ENCODE measurements at places on chromosomes 16 and 17. TPM values are rescaled to one million over a fixed set of nuclear protein-coding genes. Genes with fewer than 3 reads are reported as not detected.
A peak's percentile ranks its signal among the peaks of the same experiment; 100 is the strongest.

NHLRC4 gene
- total RNA-seq: 2.3 TPM

OR1A1 gene
- total RNA-seq: not detected

KRT28 gene
- not detected for total RNA-seq

DNA sequence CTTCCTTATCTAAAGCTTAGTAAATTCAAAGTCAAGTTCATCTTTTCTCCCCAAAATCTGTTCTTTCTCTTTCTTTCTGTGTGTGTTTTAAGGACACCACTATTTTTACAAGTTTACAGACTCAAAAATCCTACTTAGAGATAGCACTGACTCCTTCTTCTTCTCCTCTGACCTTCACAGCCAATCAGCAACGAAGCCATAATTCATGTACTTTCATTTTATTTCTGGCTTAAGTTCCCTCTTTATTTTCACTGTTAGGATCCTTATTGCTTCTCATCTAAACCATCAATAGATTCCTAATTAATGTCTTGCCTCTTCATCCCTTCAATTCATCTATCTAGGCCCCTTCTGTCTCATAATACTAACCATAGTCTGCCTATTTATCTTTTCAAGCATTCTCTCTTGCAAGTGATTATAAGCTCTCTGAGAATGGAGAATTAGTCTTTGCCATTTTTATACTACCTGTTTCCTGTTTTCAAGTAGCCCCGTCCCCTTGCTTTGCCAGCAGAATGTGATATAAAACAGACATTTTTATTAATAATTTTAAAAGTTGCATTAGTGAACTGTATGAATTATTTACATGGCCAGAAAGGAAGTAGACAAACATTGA is 27.0 kb downstream of the CDC27 start:
- DNase-seq: no peak

- no peak for DNase-seq
Observed at GRCh38 chr16:23999663-24000062, 163.9 kb downstream of the PRKCB start.

GRCh38 chr16:56415875-56416274 is 9.5 kb downstream of the AMFR start:
- no peak for DNase-seq

GRCh38 chr16:31489616-31490584 is 7.0 kb downstream of the SLC5A2 start:
- no peak for DNase-seq

DNA sequence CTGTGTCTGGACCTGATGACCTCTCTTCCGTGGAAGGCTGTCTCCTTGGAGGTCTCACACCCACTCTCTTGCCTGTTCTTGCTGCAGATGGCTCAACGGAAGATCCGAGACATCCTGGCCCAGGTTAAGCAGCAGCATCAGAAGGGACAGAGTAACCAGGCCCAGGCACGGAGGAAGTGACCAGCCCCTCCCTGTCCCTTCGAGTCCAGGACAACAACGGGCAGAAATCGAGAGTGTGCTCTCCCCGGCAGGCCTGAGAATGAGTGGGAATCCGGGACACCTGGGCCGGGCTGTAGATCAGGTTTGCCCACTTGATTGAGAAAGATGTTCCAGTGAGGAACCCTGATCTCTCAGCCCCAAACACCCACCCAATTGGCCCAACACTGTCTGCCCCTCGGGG is 52.1 kb downstream of the IGF2BP1 start:
- DNase-seq: no peak

DNA sequence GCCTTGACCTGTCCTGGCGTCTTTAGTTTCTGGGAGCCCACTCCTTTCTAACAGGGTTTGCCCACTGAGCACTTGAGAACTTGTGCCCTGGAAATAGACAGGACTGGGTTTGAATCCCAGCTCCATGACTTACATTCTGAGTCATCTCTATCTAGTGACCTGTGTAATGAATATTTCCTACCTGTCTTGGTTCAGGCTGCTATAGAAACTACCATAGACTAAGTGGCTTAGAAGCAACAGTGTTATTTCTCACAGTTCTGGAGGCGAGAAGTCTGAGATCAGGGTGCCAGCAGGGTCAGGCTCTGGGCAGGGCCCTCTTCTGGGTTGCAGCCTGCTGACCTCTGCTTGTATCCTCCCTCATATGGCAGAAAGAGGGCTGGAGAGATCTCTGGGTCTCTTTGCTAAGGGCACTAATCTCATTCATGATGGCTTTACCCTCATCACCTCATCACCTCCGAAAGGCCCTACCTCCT is 110.7 kb upstream of the DHX40 start:
- DNase-seq: no peak

GRCh38 chr16:71846431-71846830 is 655 bp downstream of the ATXN1L start:
- DNase-seq: peak; percentile 31

DNA sequence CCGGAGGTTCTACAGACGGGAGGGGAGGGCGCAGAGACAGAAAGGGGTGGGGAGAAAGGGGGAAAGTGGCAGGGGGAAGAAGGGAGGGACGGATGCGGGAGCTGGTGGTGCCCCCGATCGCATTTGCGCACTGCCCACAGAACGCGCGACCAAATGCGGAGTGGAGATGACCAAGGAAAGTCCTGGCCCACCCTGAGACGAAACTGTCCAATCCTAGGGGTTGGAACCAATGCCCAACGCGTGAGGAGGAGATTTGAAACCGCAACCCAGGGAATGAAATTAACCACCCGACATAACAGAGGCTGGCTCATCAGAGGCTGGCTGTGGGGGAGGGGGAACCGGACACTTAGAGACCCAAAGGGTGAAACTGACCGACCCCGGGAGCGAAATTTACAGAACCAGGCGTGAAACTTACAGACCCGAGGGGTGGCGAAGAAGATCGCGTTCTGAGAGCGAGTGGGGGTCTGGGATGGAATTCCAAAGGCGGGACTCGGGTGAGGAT is 1.4 kb downstream of the HES7 start:
- no peak for DNase-seq

All from activated CD4-positive, alpha-beta memory T cell treated with anti-CD3 and anti-CD28 coated beads, Interleukin-2, amount 10 ng/mL, durations not matched to agents 7 days and 5 days (primary cell).